EL (cell line): ENCODE measurements at places on chromosomes 2 and 18.

- DNase-seq, result peak; percentile 77
Measured at GRCh38 chr2:178227187-178227586, 32.9 kb downstream of the OSBPL6 start.

DNA sequence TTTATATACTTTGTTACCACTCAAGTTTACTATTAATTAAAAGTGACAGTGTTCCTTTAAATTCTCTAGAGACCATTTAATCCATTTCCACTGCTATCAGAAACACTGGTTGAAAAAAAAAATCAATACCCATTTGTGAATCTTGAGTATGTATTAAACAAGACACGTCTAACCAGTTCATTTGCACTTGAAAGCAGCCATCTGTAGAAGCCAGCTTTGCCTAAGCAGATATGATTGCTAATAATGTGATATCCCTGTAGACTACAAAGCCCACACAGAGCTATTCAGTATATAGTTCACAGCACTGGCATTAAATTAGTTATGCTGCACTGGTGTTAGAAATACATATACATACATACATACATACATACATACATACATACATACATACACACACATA, 111.8 kb upstream of the SP3 start:
- no peak for DNase-seq

GRCh38 chr2:183011743-183012142, 26.5 kb downstream of the NCKAP1 start:
- no peak for DNase-seq

GRCh38 chr2:237222178-237222577, 136.5 kb downstream of the COPS8 start:
- peak; percentile 93 for DNase-seq

DNA sequence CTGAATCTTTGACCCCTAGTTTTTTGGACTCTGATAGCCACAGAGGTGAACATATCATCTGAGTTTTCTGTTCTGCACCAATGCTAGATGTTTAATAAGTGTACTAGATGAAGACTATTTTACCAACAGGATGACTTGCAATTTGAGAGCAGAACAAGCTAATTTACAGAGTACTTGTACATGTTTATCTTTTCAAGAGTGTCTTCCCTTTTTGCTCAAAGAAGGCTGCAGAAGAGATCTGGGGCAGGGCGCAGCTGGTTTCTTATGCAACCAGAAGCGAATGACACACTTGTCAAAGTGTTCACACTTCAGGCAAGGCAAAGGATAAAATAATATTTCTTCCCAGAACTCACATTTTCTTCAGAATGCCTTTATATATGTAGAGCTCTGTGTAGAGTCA, 86.0 kb downstream of the VWA3B start:
- DNase-seq, result no peak

- no peak for DNase-seq
Measured at GRCh38 chr18:13276530-13277520, 58.3 kb downstream of the LDLRAD4 start.
